Fibroblast of mammary gland (primary cell): ENCODE measurements at places on chromosomes 3 and 15.

DNA sequence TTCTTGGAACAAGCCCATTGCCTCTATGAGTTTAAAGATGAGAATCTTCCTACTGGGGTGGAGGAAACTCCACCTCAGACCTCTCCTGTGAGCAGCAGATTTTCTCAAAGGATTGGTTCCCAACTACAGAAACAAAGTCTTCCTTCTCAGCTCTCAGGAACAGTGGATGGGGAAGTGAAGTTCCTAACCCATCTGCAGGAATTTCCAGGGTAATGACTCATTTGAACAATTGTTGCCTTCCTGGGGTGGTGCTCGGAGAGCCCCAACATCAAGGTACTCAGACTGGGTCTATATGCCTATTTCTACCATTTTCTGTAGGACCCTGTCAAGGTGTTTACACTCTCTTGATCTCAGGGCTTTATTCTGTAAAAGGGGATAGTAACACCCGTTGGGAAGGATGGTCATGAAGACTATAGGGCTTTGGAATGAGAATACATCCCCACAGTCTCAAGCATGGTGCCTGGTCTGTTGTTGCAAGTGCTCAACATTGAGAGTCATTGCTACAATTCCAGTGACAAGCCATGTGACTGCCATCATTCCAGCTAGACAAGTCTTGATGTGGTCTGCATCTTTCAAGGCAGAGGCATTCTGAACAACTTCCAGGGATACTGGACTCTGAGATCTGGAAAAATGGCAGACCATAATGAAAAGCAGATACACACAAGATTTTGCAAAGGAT lies 33.0 kb downstream of the TRIM42 start:
- no peak for DNase-seq

DNA sequence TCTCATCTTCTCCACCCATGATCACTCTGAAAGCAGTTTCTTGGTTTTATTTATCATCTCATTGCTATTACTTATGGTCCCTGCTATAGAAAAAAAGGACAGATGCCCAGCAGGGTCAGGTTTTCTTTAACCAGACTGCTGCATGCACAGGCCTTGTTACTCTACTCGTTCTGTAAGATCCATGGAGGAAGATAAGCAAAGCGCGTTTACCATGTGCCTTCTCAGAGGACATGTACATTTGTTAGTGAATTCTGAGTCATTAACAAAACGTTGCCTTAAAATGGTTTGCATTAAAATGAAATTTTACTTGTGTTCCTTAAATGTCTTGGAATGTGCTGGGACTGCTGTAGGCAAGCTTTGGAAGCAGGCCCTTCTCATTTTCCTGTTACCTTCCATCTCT lies 657.3 kb upstream of the KCNMB2 start:
- peak; percentile 20 for DNase-seq

DNA sequence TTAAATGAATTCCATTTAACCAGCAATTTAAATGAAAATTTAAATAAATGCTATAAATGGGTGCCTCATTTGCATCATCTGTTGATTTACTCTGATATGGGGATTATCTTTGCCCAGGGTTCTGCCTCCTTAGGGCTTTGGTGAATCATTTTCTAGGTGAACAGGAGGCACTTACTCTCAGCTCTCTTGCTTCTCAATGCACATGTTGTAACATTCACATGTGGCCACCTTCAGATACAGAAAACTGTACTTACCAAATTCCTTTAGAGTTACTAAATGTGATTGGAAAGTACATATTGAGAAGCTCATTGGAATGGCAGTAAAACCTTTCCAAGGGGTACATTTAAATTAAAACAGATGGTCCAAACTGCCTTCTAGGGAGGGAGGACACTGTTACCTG lies 20.8 kb downstream of the GADL1 start:
- DNase-seq: peak; percentile 50

- no peak for DNase-seq
Measured at GRCh38 chr3:53503195-53503594, 8.8 kb downstream of the CACNA1D start.

GRCh38 chr3:50262778-50263177 lies 6.2 kb upstream of the SEMA3B start:
- DNase-seq: no peak

DNA sequence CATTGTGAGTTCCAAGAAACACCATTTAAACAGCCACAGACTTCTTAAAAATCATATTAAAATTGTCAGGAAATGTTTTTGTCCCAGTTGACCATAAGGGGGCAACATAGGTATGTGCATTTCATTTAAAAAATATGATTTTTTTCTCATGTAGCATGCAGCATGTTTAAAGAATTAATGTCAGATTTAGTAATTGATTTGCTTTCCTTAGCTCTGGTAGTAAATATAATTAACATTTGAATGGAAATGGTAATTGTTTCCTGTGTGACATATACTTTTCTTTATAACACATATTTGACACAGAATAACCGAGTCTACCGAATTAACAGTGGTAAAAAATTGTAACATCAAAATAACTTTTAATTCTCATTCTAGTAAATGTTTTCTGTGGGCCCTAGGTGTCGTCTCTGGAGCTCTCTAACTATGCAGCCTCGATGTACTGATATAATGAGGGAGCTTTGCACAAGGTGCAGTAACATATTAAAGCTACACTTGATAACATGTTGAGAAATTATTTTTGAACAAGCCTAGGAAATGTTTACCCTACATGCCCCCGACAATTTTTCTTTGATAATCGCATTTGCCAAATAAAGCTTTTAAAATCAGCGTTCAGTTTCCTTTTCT lies 34.9 kb downstream of the NXPE3 start:
- peak; percentile 49 for DNase-seq

DNA sequence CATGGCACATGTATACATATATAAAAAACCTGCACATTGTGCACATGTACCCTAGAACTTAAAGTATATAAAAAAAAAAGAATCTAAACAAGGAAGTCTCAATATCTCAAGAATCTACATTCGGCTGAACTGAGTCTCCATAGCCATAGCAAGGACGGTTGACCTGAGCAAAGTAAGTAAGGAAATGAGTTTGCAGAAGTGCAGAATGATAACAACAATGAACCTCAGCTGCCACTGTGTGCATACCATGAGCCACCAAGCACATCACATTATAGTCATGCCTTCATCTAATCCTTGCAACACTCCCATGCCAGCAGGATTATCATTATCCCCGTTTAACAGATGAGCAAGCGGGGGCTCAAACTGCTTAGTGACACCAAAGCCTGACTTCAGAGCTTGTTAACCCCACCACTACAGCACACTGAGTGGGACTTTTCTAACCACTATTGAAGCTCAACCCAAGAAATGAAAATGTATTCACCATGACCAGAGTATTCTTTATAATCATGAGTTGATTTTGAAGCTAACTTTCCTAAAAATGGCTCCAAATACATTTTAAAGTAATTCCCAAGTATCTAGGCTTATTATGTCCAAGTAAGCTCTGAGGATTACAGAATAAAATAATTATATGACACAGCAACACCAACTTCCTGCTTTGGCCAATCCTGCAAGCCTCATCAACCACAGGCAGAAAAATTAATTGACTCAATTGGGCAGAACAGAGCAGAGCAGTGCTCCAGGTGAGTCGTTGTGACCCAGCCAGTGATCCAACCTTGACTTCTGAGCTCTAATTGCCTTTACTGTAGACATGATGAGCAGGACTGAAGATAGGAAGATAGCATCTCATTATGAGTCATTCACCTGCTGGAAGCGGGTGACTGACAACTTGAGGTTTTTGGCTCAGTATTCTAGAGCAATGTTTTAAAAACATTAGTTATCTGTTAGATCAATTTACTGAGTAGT lies 47.3 kb upstream of the IL12A start:
- peak; percentile 24 for DNase-seq

DNA sequence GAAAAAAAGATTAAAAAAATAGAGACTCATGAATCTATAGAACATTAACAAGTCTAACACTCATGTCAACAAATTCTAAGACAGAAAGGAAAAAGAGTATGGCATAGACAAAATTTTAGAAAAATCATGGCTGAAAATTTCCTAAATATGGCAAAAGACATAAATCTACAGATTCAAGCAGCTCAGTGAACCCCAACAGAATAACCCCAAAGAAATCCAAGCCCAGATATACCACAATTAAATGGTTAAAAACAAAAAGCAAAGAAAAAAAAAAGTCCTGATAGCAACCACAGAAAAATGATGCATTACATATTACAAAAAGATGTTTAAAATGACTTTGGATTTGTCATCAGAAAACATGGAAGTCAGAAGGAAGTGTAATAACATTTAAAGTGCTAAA lies 75.6 kb downstream of the AQR start:
- no peak for DNase-seq

- peak; percentile 73 for DNase-seq
Measured at GRCh38 chr3:178195824-178196223, 340.4 kb upstream of the KCNMB2 start.

GRCh38 chr3:48555231-48555948 lies 1.2 kb downstream of the PFKFB4 start:
- DNase-seq: no peak

DNA sequence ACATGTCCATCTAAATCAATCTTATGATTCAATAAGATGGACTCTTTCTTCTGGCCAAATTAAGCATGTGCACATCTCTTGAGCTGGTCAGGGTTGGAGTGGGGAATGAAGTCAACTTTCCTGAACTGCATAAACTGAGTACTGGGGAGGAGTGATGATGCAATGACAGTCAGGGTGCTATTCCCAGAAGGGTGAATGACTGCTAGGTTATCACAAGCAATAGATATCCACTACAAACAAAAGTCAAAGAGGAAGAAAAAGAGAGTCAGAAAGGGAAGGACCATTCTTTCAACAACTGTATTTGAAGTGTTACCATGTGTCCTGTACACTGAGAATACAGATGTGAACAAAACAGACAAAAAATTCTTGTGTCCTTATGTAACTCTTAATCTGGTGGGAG lies 70.0 kb downstream of the ALCAM start:
- DNase-seq: no peak

- no peak for DNase-seq
Measured at GRCh38 chr3:33016846-33017405, 65.5 kb downstream of the CCR4 start.

- no peak for DNase-seq
Measured at GRCh38 chr3:141878326-141878725, 1.9 kb downstream of the ATP1B3 start.

GRCh38 chr3:124862006-124862405 lies 25.2 kb downstream of the ITGB5 start:
- no peak for DNase-seq

GRCh38 chr3:113124256-113124830 lies 87.0 kb upstream of the BOC start:
- DNase-seq: no peak

DNA sequence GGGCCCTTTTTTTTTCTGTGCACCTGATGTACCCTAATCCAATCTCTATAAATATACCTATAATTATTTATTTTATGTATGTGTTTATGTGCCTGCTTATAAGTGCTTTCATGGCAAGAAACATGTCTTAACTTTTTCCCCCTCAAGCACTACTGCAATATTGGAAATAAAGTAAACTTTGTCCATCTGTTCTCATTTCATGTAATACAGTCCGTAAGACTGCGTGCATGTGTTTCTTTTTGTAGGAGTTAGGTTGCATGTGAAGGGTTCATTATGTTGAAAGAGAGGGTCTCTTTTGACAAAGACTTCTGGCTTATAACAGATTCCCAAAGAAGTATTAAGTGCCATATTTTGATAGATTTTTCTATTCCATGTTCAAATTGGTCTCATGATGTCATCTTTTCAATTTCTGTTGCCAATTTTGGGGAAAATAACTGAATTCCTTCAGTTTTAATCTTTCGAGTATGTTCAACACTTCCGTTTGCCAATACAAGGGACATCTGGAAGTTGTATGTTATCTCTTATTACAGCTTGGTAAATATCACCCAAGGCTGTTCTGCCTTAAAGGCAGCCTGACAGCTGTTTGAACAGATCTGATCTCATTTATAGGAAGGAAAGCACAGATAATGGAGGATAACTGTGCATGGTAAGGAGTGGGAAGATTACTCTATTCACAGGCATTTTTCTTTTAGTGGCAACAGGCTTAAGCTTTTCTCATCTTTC lies 273.1 kb upstream of the SGO1 start:
- no peak for DNase-seq

DNA sequence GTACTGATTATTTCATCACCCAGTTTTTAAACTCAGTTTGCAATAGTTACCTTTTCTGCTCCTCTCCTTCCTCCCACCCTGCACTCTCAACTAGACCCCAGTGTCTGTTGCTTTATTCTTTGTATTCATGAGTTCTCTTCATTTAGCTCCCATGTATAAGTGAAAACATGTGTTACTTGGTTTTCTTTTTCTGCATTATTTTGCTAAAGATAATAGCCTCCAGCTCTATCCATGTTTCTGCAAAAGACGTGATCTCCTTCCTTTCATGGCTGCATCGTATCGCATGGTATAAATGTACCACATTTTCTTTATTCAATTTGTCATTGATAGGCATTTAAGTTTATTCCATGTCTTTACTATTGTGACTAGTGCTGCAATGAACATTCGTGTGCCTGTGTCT lies 79.0 kb downstream of the NAALADL2 start:
- DNase-seq: no peak

DNA sequence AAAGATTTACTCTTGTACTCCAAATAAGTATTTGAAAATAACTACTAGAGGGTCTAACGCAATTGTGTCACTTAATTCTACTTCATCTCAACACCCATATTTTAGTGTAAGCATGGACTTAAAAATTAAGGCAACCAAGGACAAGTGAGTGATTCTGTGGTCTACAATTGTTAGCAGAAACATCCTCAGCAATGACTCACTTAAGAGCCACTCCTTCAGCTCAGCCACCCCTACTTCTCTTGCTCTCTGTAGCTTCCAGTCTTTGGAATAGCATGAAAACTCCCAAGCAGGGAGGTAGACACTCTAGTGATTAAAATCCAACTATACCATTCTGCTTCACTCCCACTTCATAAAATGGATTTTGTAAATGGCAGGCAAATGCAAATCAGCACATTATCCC lies 116.0 kb upstream of the LRRN1 start:
- no peak for DNase-seq

DNA sequence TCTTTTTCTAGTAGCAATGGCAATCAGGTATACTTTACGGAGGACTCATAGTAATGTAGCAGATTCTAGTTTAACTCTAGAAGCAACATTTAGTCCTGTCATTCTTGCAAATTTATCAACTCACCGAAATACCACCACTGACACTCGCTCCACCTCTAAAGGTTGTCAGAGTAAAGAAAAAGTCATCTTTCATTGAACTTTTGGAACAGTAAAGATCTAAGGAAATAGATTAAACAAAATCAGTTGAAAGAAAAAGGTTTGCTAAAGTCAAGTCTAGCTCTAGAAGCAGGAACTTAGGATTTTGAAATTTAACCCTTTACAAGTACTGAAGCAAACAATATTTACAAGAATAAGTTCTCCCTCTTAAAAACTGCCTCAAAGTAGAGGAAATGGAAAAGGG lies 8.7 kb downstream of the ATP8B4 start:
- no peak for DNase-seq

- DNase-seq: no peak
Measured at GRCh38 chr3:134368751-134369105, 5.5 kb downstream of the AMOTL2 start.

DNA sequence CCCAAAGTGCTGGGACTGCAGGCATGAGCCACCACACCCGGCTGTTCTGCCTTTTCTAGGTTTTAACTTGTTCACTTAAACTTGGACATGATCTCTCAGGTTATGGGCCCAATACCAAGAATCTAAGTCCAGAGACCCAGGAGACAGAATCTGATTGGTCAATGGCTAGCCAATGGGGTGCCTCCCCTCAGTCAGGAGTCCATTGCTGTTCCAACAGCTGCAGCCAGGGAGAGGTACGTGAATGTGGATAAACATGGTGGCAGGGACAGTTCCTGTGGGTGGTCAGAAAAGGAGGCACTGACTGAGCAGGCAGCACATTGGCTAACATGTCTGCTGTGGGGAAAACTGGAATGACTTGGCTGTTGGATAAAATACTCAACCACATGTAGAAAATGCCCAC lies 140.3 kb downstream of the RPLP1 start:
- DNase-seq: no peak
